Astrocyte (in vitro differentiated cells and primary cell): ENCODE measurements at places on chromosomes 7 and 10.

- H3K4me1 ChIP-seq, result peaks cover 68% of the 10 kb centered on the region
- H3K36me3 ChIP-seq, result no peaks in the 10 kb centered on the region
Observed at GRCh38 chr7:47572939-47573757, 8.8 kb downstream of the TNS3 start.

- H3K4me1 ChIP-seq, result peaks cover 12% of the 10 kb centered on the region
- no peaks in the 10 kb centered on the region for H3K36me3 ChIP-seq
- no peak overlapping the region for H3K4me3 ChIP-seq
- DNase-seq, result peak; percentile 18
- H3K27ac ChIP-seq, result no peak overlapping the region
Observed at GRCh38 chr7:105202616-105203015, 186.1 kb downstream of the SRPK2 start.

- no peaks in the 10 kb centered on the region for H3K27me3 ChIP-seq
- H3K27ac ChIP-seq, result no peak overlapping the region
- H3K4me3 ChIP-seq, result no peak overlapping the region
Observed at GRCh38 chr10:3761021-3761686, 23.9 kb downstream of the KLF6 start.

DNA sequence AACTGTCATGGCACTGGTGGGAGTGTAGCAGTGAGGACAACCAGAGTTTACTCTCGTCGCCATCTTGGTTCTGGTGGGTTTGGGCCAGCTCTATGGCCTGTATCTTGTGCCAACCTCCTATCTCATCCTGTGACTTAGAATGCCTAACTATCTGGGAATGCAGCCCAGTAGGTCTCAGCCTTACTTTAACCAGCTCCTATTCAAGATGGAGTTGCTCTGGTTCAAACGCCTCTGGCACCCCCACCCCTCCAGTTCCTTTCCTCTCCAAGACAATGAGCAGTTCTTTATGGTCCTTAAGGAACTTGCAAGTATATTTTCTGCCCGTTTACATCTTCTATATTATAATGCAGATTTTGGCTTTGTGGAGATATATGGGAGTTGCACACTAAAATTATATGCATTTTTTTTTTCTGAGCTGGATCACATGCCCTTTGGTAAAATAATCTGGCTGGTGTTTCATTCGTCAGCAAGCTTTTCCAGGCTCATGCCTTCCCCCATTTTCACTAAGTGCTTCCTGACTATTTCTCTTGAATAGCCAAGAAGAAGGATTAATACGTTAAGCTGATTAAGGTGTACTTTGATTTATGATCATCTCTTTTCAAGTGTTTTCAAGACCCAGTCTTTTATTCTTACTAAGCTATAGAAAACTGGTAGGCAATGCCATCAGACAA, 11.2 kb upstream of the WIPF3 start:
- no peak overlapping the region for H3K4me3 ChIP-seq
- H3K27me3 ChIP-seq, result peaks cover 14% of the 10 kb centered on the region
- H3K27ac ChIP-seq, result no peak overlapping the region
- DNase-seq, result no peak

GRCh38 chr10:125955766-125956165, 59.4 kb downstream of the FANK1 start:
- H3K27me3 ChIP-seq, result no peaks in the 10 kb centered on the region
- no peaks in the 10 kb centered on the region for H3K36me3 ChIP-seq
- no peak overlapping the region for H3K27ac ChIP-seq

DNA sequence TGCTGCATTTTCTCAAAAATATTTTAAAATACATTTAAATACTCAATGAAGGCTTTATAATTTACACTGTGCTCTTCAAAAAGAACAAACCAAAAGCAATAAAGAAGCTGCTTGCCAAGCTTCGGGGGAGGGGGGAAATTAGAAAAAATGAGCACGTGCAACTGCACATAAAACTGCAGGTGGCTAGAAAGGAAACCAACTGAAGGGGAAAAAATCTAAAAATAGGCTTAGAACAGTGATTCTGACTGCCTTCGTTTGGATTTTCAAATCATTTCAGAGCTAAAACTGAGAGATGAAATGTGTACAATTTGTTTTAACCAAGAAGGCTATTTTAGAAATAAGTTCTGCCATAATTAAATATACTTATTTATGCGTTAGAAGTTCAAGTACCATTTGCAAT, 61.4 kb downstream of the ABI1 start:
- H3K4me1 ChIP-seq, result no peaks in the 10 kb centered on the region
- H3K27me3 ChIP-seq, result no peaks in the 10 kb centered on the region
- H3K4me3 ChIP-seq, result no peak overlapping the region
- DNase-seq, result no peak
- H3K36me3 ChIP-seq, result no peaks in the 10 kb centered on the region
- no peak overlapping the region for H3K27ac ChIP-seq

GRCh38 chr10:22713853-22714478, 412 bp downstream of the PIP4K2A start:
- no peaks in the 10 kb centered on the region for H3K27me3 ChIP-seq
- DNase-seq, result no peak
- peak overlapping the region; percentile 81 for H3K27ac ChIP-seq
- H3K36me3 ChIP-seq, result no peaks in the 10 kb centered on the region
- peaks cover 15% of the 10 kb centered on the region for H3K4me1 ChIP-seq

DNA sequence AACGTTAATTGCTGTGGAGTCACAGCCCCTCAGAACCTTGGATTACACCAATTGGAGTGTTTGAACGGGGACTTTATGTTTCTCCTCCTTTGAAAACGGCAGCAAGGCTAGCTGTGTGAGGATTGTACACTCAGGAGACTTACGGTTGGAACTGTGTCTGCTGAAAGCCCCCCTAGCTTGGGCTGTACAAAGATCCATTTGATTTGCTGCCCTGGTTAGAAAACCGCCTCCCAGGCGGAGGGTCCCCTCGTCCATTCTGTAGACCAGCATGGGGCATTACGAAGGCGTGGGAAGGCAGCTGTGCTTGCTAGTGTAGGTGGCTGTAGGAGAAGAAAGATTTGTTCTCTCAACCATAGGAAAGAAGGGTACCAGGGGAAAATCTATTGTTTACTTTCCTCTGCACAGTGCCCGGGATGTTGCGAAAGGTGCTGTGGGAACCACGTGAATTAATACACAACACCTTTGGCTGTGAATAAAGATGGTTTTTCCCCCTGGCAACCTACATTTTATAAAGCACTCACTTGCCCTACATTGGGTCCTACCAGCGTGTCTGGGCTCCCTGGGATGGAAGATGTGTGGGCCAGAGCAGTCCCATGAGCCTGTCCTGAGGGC, 73.4 kb upstream of the BTBD16 start:
- no peak for DNase-seq
- H3K4me3 ChIP-seq, result no peak overlapping the region
- no peaks in the 10 kb centered on the region for H3K4me1 ChIP-seq
- no peaks in the 10 kb centered on the region for H3K36me3 ChIP-seq
- H3K27ac ChIP-seq, result no peak overlapping the region

GRCh38 chr10:12668634-12669033, 319.3 kb downstream of the CAMK1D start:
- no peak overlapping the region for H3K27ac ChIP-seq
- H3K27me3 ChIP-seq, result no peaks in the 10 kb centered on the region

DNA sequence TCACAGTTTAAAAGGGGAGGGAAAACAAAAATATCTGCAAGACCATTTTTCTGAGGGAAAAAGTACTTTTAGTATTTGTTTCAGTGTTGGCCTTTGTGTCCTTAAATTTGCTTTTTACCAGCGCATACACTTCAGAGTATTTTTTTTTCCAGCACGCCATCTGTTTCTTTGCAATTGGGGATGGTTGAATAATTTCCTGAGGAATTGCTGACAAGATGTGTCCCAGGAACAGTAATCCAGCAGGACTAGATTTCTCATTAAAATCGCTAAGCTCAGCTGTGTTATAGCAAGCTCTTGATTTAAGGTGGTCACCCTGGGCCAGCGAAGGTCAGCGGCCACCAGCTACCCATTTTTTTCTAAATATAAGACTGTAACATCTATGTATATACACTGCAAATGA, 156.9 kb upstream of the RHOBTB1 start:
- no peaks in the 10 kb centered on the region for H3K27me3 ChIP-seq
- no peaks in the 10 kb centered on the region for H3K36me3 ChIP-seq

DNA sequence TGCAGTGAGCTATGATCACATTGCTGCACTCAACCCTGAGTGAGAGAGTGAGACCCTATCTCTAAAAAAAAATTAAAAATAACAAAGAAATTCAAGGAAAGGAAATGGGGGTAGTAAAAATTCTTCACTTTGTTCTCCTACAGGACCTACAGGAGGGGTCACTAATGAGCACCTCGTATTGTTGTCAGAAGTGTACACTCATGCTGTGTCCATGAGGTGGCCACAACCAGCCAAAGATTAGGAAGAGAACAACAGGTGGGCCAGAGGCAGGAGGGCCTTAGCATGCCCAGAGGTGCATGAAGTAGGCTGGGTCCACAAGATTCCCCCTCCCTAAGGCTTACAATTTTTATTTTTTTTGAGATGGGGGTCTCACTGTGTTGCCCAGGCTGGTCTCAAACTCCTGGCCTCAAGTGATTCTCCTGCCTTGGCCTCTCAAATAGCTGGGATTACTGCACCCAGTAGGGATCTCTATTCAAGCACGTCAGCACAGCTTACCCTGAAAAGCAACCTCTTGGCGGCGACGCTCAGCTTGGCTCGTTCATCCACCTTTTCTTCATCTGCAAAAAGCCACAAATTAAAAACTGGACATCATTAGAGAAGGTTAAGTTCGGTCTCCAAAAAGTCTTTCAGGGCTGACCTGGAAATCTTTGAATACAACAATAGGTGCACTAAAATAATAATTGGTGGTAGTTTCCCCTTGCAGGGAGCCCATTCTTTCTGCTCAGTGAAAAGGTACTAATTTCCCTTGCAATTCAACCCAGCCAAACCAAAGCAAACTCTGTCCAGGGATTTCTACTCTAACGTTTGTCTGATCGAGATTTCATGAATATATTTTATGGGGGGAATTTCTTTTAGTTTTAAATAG, 104.4 kb downstream of the SVIL start:
- H3K4me1 ChIP-seq, result peaks cover 19% of the 10 kb centered on the region
- H3K36me3 ChIP-seq, result peaks cover 11% of the 10 kb centered on the region
- H3K4me3 ChIP-seq, result no peak overlapping the region
- DNase-seq, result no peak
- H3K27ac ChIP-seq, result no peak overlapping the region

- no peak overlapping the region for H3K4me3 ChIP-seq
- no peaks in the 10 kb centered on the region for H3K36me3 ChIP-seq
- no peaks in the 10 kb centered on the region for H3K27me3 ChIP-seq
- DNase-seq, result no peak
- H3K4me1 ChIP-seq, result peaks cover 11% of the 10 kb centered on the region
- H3K27ac ChIP-seq, result no peak overlapping the region
Observed at GRCh38 chr10:58265249-58265648, 2.4 kb downstream of the IPMK start.

- no peak for DNase-seq
- H3K27me3 ChIP-seq, result no peaks in the 10 kb centered on the region
- H3K4me1 ChIP-seq, result peaks cover 7% of the 10 kb centered on the region
- no peak overlapping the region for H3K4me3 ChIP-seq
- no peaks in the 10 kb centered on the region for H3K36me3 ChIP-seq
Observed at GRCh38 chr7:101860316-101861217, 43.1 kb downstream of the CUX1 start.

- peaks cover 4% of the 10 kb centered on the region for H3K4me1 ChIP-seq
- H3K27me3 ChIP-seq, result no peaks in the 10 kb centered on the region
- H3K36me3 ChIP-seq, result no peaks in the 10 kb centered on the region
- H3K4me3 ChIP-seq, result no peak overlapping the region
- no peak overlapping the region for H3K27ac ChIP-seq
Observed at GRCh38 chr7:112006071-112006470, 200.1 kb downstream of the DOCK4 start.

DNA sequence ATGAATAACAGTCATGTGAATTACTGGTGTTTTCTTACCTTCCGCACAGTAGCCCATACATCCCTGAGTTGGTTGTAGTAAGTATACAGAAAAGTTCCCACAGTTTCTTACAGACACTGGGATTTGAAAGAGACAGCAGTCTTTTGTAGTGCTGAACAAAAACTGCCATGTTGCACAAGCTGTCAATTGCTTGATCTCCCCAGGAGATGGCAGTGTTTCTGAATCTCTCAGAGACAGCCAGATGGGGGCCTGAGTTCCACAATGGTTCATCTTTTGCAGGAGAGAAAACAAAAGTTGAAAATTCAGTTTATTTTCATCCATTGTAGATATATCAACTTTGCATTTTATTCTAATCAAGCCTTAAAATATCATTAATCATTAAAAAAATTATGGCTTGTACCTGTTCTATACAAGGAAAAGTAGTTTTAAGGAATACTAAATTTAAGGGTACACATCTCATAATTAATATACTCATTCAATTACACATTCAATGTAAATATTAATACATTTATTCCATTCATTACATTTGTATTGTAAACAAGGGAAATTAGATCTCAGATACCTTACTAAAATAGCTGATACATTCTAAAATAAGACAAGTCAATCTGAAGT, 14.5 kb downstream of the VWDE start:
- H3K27ac ChIP-seq, result no peak overlapping the region
- H3K27me3 ChIP-seq, result no peaks in the 10 kb centered on the region
- H3K4me1 ChIP-seq, result no peaks in the 10 kb centered on the region
- DNase-seq, result peak; percentile 42
- no peaks in the 10 kb centered on the region for H3K36me3 ChIP-seq

DNA sequence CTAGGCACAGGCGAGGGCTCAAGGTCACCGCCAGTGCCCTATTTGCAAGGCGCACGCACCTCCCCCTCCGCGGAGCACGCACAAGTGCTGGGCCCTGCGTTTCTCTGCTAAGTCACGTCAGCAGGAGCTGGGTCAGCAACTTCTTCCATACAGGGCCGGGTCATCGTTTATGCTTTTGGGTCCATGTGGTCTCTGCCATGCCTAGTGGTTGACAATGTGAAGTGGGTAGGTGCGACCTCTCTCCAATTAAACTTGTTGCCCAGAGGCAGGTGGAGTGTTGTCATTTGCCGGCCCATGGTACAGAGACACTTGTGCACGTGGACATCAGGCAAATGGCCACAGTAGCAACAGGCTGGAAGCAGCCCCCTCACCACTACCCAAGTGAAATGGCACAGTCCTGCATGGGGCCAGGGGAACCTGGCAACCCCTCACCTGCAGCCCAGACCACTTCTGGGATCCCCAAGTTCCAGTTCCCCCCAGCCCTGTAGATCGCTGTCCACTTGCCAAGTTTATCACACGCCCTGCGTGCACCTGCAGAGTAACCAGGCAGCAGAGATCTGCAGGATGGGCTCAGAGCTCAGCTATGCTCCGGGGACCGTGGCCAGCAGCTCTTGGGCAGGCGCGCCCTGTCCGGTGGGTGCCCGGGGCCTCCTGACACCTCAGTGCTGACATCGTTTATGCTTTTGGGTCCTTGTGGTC, 86.1 kb upstream of the PPP2R2D start:
- no peaks in the 10 kb centered on the region for H3K36me3 ChIP-seq
- H3K4me1 ChIP-seq, result no peaks in the 10 kb centered on the region
- H3K27ac ChIP-seq, result no peak overlapping the region
- no peak overlapping the region for H3K4me3 ChIP-seq
- no peaks in the 10 kb centered on the region for H3K27me3 ChIP-seq
